ENCODE measurements at places on chromosomes 12 and 14. TPM values are rescaled to one million over a fixed set of nuclear protein-coding genes. Genes with fewer than 3 reads are reported as not detected.

- no peak for DNase-seq
These were observed 22.6 kb upstream of the SLC10A1 start for GRCh38 chr14:69819607-69820006.

- no peak for DNase-seq
These were observed 64.2 kb downstream of the DRAM1 start for GRCh38 chr12:101941306-101942249.

DNA sequence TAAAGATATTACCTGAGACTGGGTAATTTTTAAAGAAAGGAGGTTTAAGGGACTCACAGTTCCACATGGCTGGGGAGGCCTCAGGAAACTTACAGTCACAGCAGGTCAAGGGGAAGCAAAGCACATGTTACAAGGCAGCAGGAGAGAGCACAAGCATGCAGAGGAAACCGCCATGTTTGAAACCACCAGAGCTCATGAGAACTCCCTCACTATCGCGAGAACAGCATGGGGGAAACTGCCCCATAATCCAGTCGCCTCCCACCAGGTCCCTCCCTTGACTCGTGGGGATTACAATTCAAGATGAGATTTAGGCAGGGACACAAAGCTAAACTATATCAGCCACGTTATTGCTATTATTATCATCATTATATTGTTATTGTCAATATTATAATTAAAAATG is 138.7 kb downstream of the RIMBP2 start:
- no peak for DNase-seq

- DNase-seq, result no peak
These were observed 357.0 kb downstream of the BCAT1 start for GRCh38 chr12:24591715-24592440.

DNA sequence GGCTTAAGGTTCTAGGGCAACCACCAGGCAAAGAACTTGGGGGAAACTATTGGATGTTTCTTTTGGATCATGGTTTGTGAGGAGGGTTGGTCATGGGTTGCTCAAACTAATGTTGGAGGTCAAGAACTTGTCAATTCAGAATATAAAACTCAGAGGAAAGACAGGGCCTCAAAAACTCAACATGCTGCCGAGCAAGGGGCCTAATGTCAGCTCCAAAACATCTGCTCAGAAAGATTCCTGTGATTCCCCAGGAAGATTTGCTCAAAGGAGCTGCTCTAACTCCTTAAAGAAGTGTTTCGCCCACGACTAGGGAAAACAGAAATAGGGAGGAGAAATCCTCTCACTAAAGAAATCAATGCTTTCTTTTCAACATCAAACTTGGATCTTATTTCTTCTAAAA is 3.7 kb upstream of the IGF1 start:
- no peak for DNase-seq

- DNase-seq, result peak; percentile 19
These were observed 183.3 kb upstream of the KITLG start for GRCh38 chr12:88763536-88764100.

- no peak for DNase-seq
These were observed 84.4 kb upstream of the ETV6 start for GRCh38 chr12:11564984-11565651.

DNA sequence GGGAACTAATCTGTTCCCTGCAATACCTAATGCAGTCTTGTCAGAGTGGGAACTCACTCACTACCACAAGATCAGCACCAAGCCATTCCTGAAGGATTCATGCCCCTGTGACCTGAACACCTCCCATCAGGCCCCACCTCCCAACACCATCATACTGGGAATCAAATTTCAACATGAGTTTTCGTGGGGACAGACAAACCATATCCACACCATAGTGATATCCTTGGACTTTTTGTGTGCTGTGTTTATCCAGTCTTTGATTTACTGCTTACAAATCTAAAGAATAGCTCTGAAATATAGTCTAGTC is 243.5 kb downstream of the FBXL14 start:
- DNase-seq, result no peak

DNA sequence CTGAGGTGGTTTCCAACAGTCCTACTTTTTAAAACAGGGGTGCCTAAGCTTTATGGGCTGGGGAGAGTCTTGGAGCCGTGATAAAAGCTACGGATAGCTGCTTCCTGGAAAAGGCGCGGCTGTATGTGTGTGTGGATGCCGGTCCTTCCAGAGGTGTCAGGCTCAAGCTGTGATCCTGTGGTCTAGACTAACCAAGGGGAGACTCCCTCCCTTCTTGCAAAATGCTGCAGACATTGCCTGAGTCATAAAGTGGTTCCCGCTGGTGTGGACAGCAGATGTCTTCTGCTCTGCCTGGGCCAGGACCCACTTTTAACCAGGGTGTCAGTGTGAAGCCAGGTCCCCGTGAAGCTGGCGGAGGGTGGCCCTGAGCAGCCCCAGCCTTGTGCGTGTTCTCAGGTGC is 37.8 kb downstream of the CCDC92 start:
- DNase-seq, result no peak

- no peak for DNase-seq
These were observed 284.0 kb downstream of the ATP23 start for GRCh38 chr12:58225203-58225877.

- DNase-seq, result no peak
These were observed 27.7 kb downstream of the ARID2 start for GRCh38 chr12:45757172-45757571.

The MGST1 gene
- total RNA-seq, result 766 TPM

The KRT80 gene
- 84.1 TPM for total RNA-seq

The AQP5 gene
- total RNA-seq, result 0.45 TPM

The ZBTB42 gene
- total RNA-seq, result 4.2 TPM

The HOXC6 gene
- 5.7 TPM for total RNA-seq

Data from PC-9 (cell line).